Smooth muscle cell of bladder (primary cell): ENCODE measurements at places on chromosomes 5 and 9. TPM values are rescaled to one million over a fixed set of nuclear protein-coding genes. Genes with fewer than 3 reads are reported as not detected.

The FAM169A gene
- total RNA-seq, result under 0.01 and 0.09 TPM in 2 replicates

The LPAR1 gene
- 101 and 119 TPM in 2 replicates for total RNA-seq

The PCDHGB5 gene
- total RNA-seq, result 15.9 and 19.9 TPM in 2 replicates

The TNFSF15 gene
- total RNA-seq, result 0.28 and 0.55 TPM in 2 replicates

The GTF2H2 gene
- 11.0 and 24.3 TPM in 2 replicates for total RNA-seq

The SVEP1 gene
- 134 and 151 TPM in 2 replicates for total RNA-seq

The ROPN1L gene
- 0.28 and 0.57 TPM in 2 replicates for total RNA-seq

The GPR151 gene
- not detected in 2 replicates for total RNA-seq

The LCN9 gene
- not detected in 2 replicates for total RNA-seq

The STPG3 gene
- not detected in 2 replicates for total RNA-seq

The MVB12B gene
- total RNA-seq, result 2.0 and 2.3 TPM in 2 replicates

The LCN1 gene
- 0.28 and 0.65 TPM in 2 replicates for total RNA-seq

The SPRY4 gene
- total RNA-seq, result 2.7 and 4.3 TPM in 2 replicates

The PCDHA9 gene
- total RNA-seq, result under 0.01 and 0.18 TPM in 2 replicates
